ENCODE measurements at places on chromosomes 5 and 9.

GRCh38 chr5:154587123-154588026, 109.3 kb upstream of the HAND1 start:
- DNase-seq, result no peak

GRCh38 chr5:95842854-95843544, 20.5 kb upstream of the GLRX start:
- DNase-seq, result peak; percentile 65

- no peak for DNase-seq
Observed at GRCh38 chr9:7375013-7375511, 424.5 kb downstream of the DMAC1 start.

GRCh38 chr9:37301042-37301853, 121.2 kb upstream of the GRHPR start:
- no peak for DNase-seq

- DNase-seq, result no peak
Observed at GRCh38 chr5:30034870-30035269, 1158.6 kb upstream of the CDH6 start.

GRCh38 chr9:107888773-107889227, 399.2 kb upstream of the KLF4 start:
- no peak for DNase-seq

DNA sequence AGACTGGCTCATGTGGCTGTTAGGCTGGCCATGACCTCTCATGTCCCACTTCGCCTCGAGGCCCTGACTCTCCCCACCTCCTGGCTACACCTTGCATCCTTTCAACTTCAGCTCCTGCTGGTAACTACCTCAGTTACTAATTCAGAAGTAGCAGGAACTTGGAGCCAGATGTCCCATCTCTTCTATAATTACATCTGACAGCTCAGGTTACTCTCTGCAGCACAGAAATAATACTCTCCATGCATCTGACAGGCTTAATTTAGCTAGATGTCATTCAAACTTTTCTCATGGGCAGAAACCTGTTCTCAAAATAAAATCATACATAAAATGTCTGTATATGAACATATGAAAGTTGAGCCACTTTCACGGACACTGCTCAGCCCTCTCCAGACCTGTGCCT, 92.2 kb upstream of the IL33 start:
- DNase-seq, result no peak

Data from activated CD4-positive, alpha-beta T cell treated with anti-CD3 and anti-CD28 coated beads, Interleukin-2, amount 50 U/mL, for 48 hours (primary cell).